ENCODE measurements at places on chromosomes 5 and 9. TPM values are rescaled to one million over a fixed set of nuclear protein-coding genes. Genes with fewer than 3 reads are reported as not detected.

Gene GCNT1
- total RNA-seq: 1.9 TPM

Gene CNTNAP3
- total RNA-seq: 0.58 TPM

Gene KIF4B
- total RNA-seq: not detected

Gene ANKRD20A1
- 0.48 TPM for total RNA-seq

Gene PCDHGA12
- 1.0 TPM for total RNA-seq

Gene JADE2
- 14.2 TPM for total RNA-seq

Gene C9
- total RNA-seq: 1,159 TPM

Gene PDGFRB
- 12.8 TPM for total RNA-seq

Gene SAXO1
- total RNA-seq: not detected

Gene LCN9
- not detected for total RNA-seq

Gene EDIL3
- total RNA-seq: 0.20 TPM

Gene TCF7
- 3.1 TPM for total RNA-seq

Gene CATSPER3
- 0.86 TPM for total RNA-seq

Gene ABCA2
- total RNA-seq: 61.2 TPM

Gene RELL2
- total RNA-seq: 0.96 TPM

Gene PCDHB2
- 0.08 TPM for total RNA-seq

Gene SLC38A9
- 13.5 TPM for total RNA-seq

Gene RIGI
- total RNA-seq: 2.9 TPM

Gene RANBP3L
- total RNA-seq: 3.3 TPM

Gene HSPB3
- total RNA-seq: not detected

Gene NEUROG1
- not detected for total RNA-seq

Gene KIF3A
- total RNA-seq: 1.5 TPM

Gene PCDHGA3
- total RNA-seq: 0.60 TPM

Gene POLK
- total RNA-seq: 9.9 TPM

Gene TAF11L5
- not detected for total RNA-seq

Gene OTP
- not detected for total RNA-seq

Gene FUT7
- total RNA-seq: 0.08 TPM

Gene PCDHB15
- total RNA-seq: 0.38 TPM
